CD4-positive, alpha-beta T cell treated with Interleukin-12 subunit alpha and Interleukin-12 subunit beta, for 1 hour (primary cell): ENCODE measurements at places on chromosomes 11 and 22.

- DNase-seq, result no peak
Observed at GRCh38 chr22:45008186-45008681, 1.6 kb downstream of the PHF21B start.

DNA sequence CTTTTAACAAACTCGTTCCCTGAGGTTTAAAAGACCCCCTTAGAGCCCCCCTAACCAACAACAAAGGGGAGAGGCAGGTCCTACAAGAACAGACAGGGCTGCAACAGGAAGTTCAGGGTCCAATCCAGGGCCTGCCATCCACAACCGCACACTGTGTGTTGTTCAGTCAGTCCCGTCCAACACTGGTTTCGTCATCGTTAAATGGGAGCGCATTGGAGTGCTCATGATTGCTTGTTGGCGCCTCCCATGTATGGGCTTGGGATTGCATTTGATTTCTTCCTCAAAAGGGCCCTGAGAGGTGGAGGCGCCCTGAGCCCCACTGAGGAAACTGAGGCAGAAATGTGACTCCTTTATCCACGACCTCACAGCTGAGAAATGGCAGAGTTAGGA, 174.1 kb downstream of the MN1 start:
- no peak for DNase-seq

DNA sequence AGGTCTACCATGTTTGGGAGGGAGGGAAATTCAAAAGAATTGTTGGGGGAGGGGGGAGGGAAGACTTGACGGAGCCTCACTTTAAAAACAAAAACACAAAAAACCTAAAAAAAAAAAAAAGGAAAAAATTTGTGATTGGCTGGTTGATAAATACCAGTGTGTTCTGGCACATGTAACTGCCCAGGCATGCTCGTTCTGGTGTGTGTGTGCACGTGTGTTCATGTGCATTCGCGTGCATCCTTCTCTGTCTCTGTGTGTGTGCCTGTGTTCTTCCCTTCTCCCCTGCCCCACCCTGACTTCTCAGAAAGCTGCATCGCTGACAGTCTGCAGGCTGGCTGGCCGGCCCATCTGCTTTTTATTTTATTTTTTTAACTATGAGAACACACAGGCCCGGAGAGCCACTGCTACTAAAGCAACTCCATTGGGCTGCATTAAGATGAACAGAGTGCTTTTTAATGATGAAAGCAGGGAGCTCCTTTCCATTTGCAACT, 22.6 kb upstream of the ADSL start:
- peak; percentile 50 for DNase-seq

GRCh38 chr11:96357794-96358193, 14.8 kb upstream of the MAML2 start:
- DNase-seq, result no peak

DNA sequence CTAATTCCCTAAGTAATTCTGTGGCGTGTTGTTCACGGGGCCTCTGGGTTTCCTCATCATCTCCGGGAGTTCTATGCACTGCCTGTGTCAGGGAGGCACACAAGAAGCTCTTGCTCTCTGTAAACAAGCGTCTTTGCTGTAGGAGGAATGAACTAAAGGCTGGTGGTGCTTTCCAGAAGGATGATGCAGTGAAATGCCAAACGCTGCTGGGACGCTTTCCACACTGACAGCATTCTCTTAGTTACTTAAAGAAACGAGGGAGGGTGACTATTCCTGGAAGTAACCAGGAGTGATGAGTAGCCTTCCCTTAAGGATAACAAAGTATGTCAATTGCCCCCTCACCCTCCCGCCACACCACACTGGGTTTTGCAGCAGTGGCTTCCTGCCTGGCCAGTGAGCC, 38.5 kb upstream of the NUP50 start:
- no peak for DNase-seq

DNA sequence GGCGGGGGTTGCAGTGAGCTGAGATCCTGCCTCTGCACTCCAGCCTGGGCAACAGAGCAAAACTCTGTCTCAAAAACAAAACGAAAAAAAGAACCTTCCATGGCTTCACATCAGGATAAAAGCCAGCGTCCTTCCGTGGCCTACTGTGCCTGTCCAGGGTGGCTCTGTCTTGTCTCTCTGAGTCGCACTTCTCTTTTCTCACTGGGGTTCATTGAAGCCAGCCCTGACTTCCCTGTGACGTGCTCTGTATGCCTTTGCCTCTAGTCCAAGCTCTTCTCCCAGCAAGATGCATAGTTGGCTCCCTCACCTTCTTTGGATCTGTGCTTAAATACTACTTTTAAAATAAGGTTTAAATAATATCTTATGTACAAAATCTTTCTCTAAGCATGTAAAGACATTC, 11.6 kb downstream of the ATXN10 start:
- DNase-seq, result no peak

DNA sequence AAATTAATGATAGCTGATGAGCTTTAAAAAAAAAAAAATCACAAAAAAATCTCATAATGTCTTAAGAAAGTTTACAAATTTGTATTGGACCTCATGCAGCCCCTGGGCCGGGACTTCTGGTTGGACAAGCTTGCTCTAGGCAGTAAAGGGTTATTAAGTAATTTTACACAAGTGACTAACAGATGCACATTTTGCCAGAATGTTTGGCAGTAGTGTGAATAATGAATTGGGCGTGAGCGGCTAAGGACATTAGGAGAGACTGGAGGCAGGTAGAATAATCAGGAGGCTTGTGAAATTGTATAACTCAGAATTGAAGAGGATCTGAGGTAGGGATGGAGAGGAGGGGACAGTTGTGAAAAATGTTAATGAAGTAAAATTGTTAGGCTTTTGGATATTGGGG, 77.4 kb downstream of the HIPK3 start:
- DNase-seq, result no peak
